ENCODE measurements at places on chromosomes 4 and X.
A peak's percentile ranks its signal among the peaks of the same experiment; 100 is the strongest.

GRCh38 chr4:111997785-111998184 lies 147.5 kb upstream of the FAM241A start:
- DNase-seq = no peak

DNA sequence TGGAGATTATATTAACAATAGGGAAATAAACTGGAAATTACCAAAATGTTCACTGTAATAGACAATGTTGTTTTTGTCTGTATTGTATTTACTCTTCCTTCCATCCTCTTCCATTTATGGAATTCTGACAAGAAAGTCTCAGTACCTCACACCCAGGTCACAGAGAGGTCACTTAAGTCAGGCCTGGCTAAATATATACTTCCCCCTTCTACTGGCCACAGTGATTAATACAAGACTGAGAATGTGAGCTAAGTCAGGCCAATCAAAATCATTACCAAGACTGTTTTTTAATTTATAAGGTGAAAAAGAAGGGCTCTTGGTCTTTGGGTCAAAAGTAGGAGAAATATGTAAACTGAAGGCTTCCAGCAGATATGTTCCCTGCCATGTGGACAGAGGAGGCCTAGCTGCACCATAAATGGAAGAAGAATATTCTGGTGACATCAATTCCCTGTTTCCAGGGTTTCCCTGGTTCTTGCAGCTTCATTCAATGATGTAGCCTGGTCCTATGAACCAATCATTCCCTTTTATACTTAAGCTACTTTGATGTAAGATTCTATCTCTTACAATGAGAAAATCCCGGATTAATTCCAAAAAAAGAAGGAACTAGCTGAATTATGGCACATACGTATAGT lies 64.3 kb downstream of the LRBA start:
- peak; percentile 10 for DNase-seq

GRCh38 chr4:84750960-84751283 lies 168.0 kb downstream of the CDS1 start:
- no peak for DNase-seq

DNA sequence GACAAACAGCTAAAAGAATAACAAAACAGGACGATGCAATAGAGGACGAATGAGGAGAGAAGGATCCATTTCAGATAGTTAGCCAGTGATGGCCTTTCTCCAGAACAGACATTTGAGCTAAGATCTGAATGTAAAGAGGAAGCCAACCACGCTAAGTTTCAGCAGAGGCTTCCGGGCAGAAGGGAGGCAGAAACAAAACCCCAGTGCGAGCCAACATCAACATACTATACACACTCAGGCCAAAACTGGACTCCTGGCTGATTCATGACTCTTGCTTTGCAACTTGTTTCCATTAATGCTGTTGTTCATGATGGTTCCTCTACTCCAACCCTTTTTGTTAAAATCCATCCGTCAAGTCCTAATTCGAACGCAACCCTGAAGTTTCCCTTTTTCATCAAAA lies 730.3 kb downstream of the TRIML1 start:
- no peak for DNase-seq

- no peak for DNase-seq
Measured at GRCh38 chr4:35562861-35563260, 681.5 kb downstream of the ARAP2 start.

- DNase-seq = no peak
Measured at GRCh38 chr4:89036535-89036934, 20.4 kb downstream of the FAM13A start.

GRCh38 chrX:42900947-42901346 lies 123.0 kb upstream of the PPP1R2C start:
- no peak for DNase-seq

GRCh38 chrX:39214387-39215126 lies 413.3 kb downstream of the MID1IP1 start:
- no peak for DNase-seq

DNA sequence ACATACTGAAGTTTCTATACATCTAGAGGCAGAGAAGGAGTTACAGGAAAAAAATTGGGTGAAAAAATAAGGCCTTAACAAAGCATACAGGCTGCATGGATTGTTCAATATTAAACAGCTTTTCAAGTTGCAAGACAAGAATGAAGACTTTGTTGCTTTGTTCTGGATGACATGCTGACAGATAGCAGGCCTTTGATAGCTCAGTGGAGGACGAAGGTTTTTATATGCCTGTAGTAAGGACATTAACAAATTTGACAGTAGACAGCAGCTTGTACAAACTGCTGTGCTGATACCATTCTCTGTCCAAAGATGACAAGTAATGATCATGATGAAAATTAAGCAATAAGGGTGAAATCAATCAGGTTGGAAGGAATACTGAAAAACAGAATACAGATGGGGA lies 309.9 kb downstream of the NKX6-1 start:
- DNase-seq = no peak

GRCh38 chrX:19728915-19729314 lies 158.5 kb downstream of the SH3KBP1 start:
- DNase-seq = no peak

DNA sequence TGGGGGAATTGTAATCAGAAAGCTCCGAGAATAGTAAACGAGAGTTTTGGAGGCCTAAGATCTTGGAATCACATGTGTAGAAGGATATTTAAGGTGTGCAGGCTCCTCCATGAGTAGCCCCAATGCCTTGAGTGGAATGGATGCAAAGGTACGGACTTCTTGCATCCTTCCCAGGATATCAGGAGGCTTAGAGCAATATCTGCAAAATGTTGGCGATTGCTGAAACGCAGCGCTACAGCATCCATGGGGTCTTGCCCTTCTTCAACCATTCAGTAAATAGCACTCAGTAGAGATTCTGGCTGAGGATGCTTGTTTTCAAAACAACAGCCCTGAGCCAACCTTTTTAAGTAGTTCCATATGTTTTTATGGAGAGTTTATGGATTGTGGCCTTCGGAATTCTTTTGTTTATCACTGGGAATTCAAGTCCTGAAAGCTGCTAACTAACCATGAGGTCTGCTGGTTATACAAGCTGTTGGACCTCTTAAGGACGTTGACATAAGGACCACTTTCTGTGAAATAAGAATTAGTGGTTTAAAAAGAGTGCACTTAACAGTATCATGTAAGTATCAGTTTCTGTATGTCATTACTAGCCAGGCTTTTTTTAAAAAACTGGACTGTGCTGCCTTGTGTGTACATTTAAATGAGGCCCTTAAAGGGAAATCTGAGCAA lies 228.8 kb upstream of the PGRMC2 start:
- no peak for DNase-seq

GRCh38 chrX:154325541-154325940 lies 29.9 kb downstream of the TKTL1 start:
- DNase-seq = no peak

- DNase-seq = no peak
Measured at GRCh38 chrX:23656684-23657083, 10.6 kb upstream of the PRDX4 start.

DNA sequence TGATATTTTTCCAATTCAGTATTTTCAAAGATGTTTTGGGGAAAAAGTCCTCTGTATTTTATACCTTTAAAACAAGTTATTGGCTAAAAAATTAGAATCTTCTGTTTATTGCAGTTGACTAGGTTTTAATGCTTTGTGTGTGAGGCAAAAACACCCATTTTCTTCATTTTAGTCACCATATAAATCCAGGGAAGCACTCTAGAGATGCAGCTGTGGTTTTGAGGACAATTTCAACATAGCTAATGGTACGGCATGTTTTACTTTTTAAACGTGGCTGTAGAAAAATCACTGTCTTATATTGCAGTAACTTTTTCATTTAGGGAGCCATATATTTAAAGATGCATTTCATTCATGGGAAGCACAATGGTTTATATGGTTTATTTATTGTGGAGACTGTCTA lies 129.1 kb upstream of the PITX2 start:
- DNase-seq = no peak

- DNase-seq = no peak
Measured at GRCh38 chrX:137548261-137548660, 17.7 kb upstream of the ZIC3 start.

GRCh38 chrX:155889328-155889727 lies 8.2 kb downstream of the VAMP7 start:
- DNase-seq = no peak

GRCh38 chr4:91108751-91109150 lies 981.6 kb downstream of the CCSER1 start:
- DNase-seq = no peak

DNA sequence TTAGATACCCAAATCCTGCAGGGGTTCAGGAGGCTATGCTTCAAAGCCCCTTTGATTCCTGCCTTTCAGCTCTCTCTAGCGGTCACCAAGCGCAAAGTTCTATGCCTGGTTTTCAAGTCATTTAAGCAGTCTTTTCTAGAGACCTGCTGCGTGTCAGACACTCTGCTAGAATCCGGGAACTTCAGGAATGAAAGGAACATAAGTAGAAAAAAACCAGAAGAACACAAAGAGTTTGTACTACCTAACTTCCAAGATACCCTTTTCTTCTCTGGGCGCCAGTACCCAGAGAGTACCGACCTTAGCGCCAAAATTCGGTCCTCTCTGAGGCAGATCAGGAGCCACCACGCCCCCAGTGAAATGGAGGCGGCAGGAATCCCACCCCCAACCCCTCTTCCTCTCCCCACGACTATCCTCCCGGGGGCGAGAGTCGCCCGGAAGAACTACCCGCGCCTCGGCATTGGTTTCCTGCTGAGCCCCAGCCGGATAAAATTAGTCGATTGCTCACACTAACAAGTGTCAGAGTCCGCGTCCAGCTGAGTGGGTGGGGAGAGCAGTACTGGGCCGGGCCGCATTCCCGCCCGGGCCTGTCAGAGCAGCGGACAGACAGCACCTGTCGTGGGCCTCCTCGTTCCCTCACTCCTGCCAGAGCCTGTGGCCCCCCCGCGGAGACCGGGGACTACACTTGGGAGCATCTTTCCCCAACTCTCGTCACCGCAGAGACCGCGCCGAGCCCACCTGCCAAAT lies 78.8 kb downstream of the RLIM start:
- peak; percentile 26 for DNase-seq

GRCh38 chrX:12421918-12422317 lies 283.6 kb downstream of the FRMPD4 start:
- no peak for DNase-seq

- no peak for DNase-seq
Measured at GRCh38 chr4:106287353-106287969, 28.5 kb downstream of the TBCK start.

GRCh38 chr4:99722725-99723124 lies 65.1 kb upstream of the C4orf54 start:
- no peak for DNase-seq

GRCh38 chr4:113947484-113947883 lies 32.0 kb downstream of the ARSJ start:
- DNase-seq = no peak

DNA sequence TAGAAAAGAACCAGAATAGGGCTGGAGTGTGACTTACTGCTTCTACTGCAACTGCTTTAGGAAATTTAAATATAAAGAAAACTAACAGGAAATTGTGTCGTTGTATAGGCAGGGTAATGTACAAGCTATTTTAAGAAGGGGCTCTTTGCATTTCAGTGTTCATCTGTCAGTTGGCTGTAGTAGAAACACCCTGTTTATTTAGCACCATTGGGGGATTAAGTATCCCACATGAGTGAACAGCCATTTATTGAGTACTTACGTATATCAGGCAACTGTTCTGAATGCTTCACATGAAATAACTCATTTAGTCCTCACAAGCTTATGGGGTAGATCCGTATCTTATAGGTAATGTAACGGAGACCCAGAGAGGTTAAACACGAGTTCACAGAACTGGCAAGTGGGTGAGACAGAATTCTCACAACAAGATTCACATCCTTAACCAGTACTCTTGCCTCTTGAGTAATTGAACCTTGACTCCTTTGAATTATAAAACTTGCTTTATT lies 23.9 kb downstream of the STIM2 start:
- DNase-seq = no peak

DNA sequence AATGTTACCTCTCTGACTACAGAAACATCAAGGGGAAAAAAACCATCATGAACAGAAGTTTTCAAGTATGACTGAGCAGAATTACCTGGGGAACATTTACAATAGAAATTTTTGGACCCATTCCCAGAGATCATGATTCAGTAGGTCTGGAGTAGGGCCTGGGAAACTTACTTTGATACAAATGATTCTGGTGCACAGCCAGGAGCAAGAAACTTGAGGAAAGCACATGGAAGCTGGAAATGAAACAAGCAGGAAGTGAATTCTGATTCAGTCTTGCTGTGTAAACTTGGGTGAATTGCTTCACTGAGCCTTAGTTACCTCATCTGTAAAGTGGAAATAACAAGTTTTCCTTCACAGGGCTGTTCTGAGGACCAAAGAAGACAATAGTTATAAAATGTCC lies 192.5 kb upstream of the TAPT1 start:
- no peak for DNase-seq

DNA sequence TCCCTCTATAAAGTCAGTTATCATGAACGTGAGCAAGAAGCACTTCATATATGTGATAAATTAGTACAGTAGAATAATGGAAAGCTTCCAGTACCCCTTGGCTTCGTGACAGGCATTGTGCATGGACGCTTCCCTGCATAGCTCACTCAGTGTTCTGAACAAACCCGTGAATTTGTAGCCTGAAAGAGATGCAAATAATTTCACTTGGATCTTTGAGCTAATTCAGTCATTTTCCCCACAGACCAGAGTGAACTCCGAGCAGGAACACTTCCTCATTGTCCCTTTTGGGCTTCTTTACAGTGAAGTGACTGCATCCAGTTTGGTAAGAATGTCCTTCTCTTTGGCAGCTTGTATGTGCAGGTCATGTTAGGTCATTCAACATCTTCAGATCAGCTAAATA lies 50.1 kb downstream of the ADD1 start:
- no peak for DNase-seq

DNA sequence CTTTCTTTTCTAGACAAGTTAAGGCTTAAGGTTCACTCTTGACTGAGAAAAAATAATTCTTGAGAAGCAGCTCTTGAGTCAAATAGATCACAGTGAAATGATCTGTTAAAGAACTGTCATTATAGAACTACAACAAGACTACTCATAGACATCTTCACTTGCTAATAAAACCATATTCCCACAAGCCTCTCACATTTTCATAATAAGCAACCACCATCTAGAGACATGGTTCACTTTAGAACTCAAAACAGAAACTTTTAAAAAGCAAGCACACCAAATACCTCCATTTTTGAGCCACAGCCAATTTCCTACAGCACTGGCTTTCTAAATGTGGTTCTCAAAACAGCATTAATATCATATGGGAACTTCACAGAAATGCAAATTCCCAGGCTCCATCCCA lies 309.5 kb downstream of the TMA16 start:
- DNase-seq = no peak

DNA sequence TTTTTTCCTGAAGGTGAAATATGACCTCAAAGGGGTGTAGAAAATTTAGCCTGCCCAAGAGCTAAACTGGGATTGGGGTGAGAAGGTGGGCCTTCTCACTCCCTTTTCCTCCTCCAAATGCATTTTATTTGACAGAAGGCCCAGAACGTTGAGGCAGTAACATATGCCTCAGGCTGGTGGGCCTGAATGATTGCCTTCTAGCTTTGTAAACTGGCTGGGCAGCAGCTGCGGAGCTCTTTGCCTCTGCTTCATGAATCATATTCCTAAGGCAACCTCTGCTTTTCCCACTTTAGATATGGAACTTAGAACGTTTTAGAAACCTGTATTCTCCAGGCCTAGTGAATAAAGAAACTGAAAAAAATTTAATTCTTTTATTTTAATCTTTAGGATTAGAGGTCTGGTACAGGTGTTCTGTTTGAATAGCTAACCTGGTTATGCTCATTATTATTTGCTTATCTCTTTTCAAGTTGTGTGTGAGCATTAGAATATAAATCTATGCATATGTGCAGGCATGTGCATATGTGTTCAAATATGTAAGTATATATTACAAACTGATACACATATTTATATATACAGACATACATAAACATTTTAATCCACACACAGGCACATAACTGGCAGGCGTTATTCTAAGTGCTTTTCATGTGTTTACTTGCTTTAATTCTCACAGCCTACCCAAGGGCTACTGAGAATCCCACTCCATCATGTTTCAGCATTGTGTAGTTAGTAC lies 11.5 kb downstream of the PRDM8 start:
- no peak for DNase-seq
